ENCODE measurements at places on chromosomes 6 and 20.

DNA sequence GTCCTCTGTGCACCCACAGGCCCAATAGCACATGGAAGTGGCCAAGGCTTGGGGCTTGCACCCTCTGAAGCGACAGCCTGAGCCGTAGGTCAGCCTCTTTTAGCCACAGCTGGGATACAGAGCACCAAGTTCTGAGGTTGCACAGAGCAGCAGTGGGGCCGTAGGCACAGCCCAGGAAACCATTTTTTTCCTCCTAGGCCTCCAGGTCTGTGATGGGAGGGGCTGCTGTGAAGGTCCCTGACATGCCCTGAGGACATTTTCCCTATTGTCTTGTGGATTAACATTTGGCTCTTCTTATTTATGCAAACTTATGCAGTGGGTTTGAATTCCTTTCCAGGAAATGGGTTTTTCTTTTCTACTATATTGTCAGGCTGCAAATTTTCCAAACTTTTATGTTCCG, 878.7 kb upstream of the MAN1A1 start:
- no peak for DNase-seq
- H3K27me3 ChIP-seq: no peaks in the 10 kb centered on the region
- no peaks in the 10 kb centered on the region for H3K4me1 ChIP-seq
- H3K4me3 ChIP-seq: no peak overlapping the region
- H3K36me3 ChIP-seq: no peaks in the 10 kb centered on the region
- no peak overlapping the region for H3K27ac ChIP-seq

DNA sequence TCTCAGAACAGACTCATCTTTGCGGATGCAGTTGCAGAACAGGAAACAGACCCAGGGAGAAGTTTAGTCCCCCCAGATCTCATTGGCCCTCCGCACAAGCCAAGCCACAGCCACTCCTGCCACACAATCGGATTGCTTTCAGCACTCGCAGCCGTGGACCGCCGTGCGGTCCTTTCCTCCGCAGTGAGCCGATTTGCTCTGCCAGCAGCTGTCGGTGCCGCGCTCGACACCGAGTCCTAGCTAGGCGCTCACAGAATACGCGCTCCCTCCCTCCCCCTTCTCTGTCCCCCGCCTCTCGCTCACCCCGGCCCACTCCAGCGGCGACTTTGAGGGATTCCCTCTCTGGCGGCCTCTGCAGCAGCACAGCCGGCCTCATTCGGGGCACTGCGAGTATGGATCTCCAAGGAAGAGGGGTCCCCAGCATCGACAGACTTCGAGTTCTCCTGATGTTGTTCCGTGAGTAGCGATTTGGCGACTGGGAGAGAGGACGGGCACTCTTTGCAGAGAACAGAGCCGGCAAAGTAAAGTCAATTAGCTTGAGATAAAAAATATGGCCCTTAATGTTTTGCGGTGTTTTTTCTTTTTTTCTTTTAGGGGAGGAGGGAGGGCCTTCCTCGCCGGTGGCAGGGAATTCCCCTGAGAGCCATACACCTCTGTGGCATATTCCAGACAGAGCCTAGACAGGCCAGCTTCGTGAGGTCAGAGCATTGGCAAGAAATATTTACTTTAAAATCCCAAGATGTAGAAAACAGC, at the start of gene LAMP5:
Gene LAMP5, plus strand, starts transcription at position 130 of the 753 bp plus-strand sequence. Its CDS starts 263 bp downstream, at position 393.
- peaks cover 54% of the 10 kb centered on the region for H3K27me3 ChIP-seq
- H3K4me3 ChIP-seq: no peak within 1 kb of the TSS
- DNase-seq: peak; percentile 53
- H3K27ac ChIP-seq: no peak within 1 kb of the TSS

DNA sequence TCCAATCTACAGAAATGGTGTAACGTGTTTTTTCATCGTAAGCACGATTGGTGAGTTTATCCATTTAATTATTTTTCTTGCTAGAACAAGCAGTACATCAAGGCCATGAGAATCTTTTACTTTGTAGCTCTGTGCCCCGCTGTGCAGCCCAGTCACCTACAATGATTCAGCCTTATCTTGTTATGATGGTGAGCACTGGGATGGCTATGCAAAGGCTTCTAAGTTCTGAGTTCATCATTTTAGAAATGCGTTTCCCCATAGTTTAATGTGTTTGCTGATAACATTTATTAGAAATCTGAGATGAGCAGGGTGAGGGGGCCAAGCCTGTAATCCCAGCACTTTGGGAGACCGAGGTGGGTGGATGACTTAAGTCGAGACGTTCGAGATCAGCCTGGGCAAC, 111.8 kb upstream of the QKI start:
- peaks cover 8% of the 10 kb centered on the region for H3K4me1 ChIP-seq
- no peaks in the 10 kb centered on the region for H3K36me3 ChIP-seq
- H3K27me3 ChIP-seq: no peaks in the 10 kb centered on the region

DNA sequence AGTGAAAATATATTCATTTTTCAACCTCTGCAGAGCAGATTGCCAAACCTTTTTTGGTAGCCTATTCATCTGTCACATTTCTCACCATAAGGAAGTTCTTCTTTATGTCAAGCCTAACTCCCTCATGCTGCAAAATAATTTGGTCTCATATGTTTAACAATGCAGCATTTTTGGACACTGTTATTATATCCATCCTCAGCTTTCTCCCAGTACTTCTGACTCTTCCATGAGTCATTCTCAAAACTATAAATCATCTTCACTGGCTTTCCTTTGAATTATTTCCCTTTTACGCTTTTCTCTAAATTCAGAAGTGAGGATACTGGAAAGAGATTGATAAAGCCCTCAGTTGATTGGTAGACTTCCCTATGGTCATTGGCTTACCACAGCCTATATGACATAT, 192.2 kb downstream of the TPBG start:
- no peak overlapping the region for H3K4me3 ChIP-seq
- H3K36me3 ChIP-seq: no peaks in the 10 kb centered on the region
- no peak overlapping the region for H3K27ac ChIP-seq

DNA sequence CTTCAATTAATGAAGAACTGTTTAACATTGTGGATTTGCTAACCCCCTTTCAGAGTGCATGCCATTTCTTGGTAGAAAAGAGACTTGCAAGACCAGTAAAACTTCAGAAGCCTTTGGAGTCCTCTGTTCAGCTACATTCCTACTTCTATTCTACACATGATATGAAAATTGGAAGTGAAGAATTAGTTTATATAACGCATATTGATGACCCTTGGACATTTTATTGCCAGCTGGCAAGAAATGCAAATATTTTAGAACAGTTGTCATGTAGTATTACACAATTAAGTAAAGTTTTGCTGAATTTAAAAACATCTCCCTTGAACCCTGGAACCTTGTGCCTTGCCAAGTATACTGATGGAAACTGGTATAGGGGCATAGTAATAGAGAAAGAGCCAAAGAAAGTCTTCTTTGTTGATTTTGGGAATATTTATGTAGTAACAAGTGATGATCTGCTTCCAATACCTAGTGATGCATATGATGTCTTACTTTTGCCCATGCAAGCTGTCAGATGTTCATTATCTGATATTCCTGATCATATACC, 3.3 kb downstream of the TDRD6 start:
- H3K27ac ChIP-seq: peak overlapping the region; percentile 14
- peak; percentile 4 for DNase-seq
- H3K27me3 ChIP-seq: no peaks in the 10 kb centered on the region
- H3K4me1 ChIP-seq: peaks cover 3% of the 10 kb centered on the region
- H3K36me3 ChIP-seq: no peaks in the 10 kb centered on the region
- H3K4me3 ChIP-seq: no peak overlapping the region

GRCh38 chr20:9742821-9743220, 96.1 kb downstream of the PAK5 start:
- no peaks in the 10 kb centered on the region for H3K36me3 ChIP-seq
- no peaks in the 10 kb centered on the region for H3K4me1 ChIP-seq
- H3K27me3 ChIP-seq: no peaks in the 10 kb centered on the region

Data from muscle of leg (tissue), 16 donors.